ENCODE measurements at places on chromosomes 5 and 9. TPM values are rescaled to one million over a fixed set of nuclear protein-coding genes. Genes with fewer than 3 reads are reported as not detected.

Gene PCDHGB5
- 30.8 TPM for total RNA-seq

Gene IL3
- total RNA-seq: not detected

Gene PCDHGB1
- 16.8 TPM for total RNA-seq

DNA sequence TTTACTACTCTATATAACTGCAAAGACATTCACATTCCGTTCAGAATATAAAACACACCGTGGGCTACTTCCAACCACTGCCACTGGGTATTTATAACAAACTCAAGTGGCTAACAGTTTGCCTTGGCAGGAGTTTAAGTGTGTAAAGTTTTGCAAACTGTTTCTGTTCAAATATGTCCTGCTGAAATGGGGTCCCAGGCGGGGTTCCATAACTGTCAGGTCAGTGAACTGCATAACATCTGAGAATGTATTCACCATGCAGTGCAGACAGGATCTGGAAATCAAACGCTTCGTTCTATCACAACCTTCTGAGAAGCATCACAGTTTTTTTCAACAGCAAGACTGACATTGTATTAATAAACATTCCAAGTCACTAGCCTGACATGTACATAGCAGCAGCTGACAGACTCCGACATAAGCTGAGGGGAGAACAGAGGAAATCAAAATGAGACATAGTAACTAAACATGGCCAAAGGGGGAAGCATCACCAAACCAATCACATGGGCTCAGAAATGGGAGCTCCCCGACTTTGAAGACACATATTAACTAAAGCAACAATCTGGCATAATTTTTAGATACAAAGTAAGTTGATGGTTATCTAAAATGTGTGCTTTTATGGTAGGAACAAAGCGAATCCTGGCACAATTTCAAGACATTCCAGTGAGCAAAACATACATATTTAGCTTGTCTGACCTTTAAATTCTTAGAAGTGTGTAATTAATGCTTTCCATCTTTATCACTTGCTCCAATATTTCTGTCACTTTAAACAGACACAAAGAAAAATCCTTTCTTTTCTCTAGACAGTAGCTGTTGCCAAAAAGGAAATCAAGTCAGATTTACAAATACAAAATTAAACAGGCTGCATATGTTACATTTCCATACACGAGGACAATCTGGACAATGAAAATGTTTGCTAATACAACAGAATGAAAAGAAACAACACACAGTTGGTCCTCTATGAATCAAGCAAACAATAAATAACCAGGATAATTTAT lies 156.8 kb downstream of the MAPKAP1 start:
- DNase-seq: no peak

- no peak for DNase-seq
These were observed 869.4 kb upstream of the NUDT12 start for GRCh38 chr5:104431981-104432380.

Data from cerebellum (tissue), 4 donors.